Lower lobe of right lung (tissue), 2 donors: ENCODE measurements at places on chromosomes 6 and 20. TPM values are rescaled to one million over a fixed set of nuclear protein-coding genes. Genes with fewer than 3 reads are reported as not detected.

- no peak for DNase-seq
Measured at GRCh38 chr20:13336308-13337089, 115.4 kb downstream of the ISM1 start.

- no peak for DNase-seq
Measured at GRCh38 chr6:105799056-105799455, 287.1 kb upstream of the PRDM1 start.

GRCh38 chr6:35304299-35304698 is 6.7 kb downstream of the DEF6 start:
- no peak for DNase-seq

SMPDL3A gene
- 17.9 TPM for total RNA-seq

POM121L2 gene
- not detected for total RNA-seq
